ENCODE measurements at places on chromosomes 7 and 10. TPM values are rescaled to one million over a fixed set of nuclear protein-coding genes. Genes with fewer than 3 reads are reported as not detected.
A peak's percentile ranks its signal among the peaks of the same experiment; 100 is the strongest.

DGKB gene
- 3.0 TPM for total RNA-seq

PAX4 gene
- total RNA-seq = not detected

GRCh38 chr10:30647089-30647488, 17.5 kb upstream of the LYZL2 start:
- DNase-seq = no peak
- no peaks in the 10 kb centered on the region for H3K27me3 ChIP-seq
- no peak overlapping the region for H3K4me3 ChIP-seq
- H3K4me1 ChIP-seq = peaks cover 40% of the 10 kb centered on the region
- H3K27ac ChIP-seq = no peak overlapping the region

GRCh38 chr10:34739915-34740314, 75.2 kb downstream of the PARD3 start:
- DNase-seq = peak; percentile 73
- no peaks in the 10 kb centered on the region for H3K36me3 ChIP-seq
- peak overlapping the region; percentile 99 for H3K27ac ChIP-seq
- peaks cover 66% of the 10 kb centered on the region for H3K4me1 ChIP-seq
- no peaks in the 10 kb centered on the region for H3K27me3 ChIP-seq

- no peaks in the 10 kb centered on the region for H3K36me3 ChIP-seq
Measured at GRCh38 chr7:83643739-83644138, 5.2 kb downstream of the SEMA3E start.

DNA sequence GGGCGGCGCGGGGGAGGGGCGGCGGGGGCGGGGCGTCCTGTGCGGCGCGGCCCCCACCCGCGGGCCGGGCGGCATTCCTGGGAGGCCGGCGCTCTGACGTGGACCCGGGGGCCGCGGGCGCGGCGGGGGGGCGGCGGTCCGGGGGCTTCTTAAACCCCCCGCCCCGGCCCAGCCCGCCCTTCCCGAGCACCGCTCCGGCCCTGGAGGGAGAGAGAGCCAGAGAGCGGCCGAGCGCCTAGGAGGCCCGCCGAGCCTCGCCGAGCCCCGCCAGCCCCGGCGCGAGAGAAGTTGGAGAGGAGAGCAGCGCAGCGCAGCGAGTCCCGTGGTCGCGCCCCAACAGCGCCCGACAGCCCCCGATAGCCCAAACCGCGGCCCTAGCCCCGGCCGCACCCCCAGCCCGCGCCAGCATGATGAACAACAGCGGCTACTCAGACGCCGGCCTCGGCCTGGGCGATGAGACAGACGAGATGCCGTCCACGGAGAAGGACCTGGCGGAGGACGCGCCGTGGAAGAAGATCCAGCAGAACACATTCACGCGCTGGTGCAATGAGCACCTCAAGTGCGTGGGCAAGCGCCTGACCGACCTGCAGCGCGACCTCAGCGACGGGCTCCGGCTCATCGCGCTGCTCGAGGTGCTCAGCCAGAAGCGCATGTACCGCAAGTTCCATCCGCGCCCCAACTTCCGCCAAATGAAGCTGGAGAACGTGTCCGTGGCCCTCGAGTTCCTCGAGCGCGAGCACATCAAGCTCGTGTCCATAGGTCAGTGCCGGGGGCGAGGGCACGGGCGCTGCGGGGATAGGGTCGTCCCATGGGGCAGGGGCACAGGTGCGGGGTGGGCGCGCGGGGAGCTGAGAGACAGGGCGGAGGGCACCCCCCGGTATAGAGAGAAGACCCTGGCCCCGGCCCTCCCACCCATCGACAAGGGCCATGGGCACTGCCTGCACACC, at the start of gene FLNC:
TSS of gene FLNC (plus strand) at position 176 of the 947 bp plus-strand sequence. CDS start at position 408, 232 bp downstream.
- H3K27ac ChIP-seq = no peak within 1 kb of the TSS
- H3K4me3 ChIP-seq = peak within 1 kb of the TSS; percentile 77
- peaks cover 39% of the 10 kb centered on the region for H3K4me1 ChIP-seq

Measured in WTC11 (cell line).